Ascending aorta (tissue), 2 donors: ENCODE measurements at places on chromosomes 5 and 9.

GRCh38 chr9:81069923-81070322 is 619.4 kb downstream of the TLE1 start:
- DNase-seq, result no peak

DNA sequence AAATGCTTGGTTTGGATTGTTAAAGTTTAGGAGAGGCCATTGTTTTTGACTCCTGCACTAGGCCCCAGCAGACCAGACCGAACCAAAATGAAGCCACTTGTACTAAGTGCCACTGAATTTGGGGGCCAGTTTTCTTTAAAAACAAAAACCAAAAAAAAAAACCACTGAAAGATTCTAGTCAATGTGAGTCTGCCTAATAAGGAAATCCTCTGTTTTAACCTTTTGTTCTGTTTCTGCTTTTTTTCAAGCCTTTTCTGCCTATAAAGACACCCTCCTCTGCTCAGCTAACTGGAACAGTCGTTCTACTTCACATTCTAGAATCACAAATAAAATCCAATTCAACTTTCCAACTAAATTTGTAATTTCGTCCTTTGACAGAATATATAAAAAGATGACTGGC is 64.9 kb downstream of the SERINC5 start:
- DNase-seq, result no peak

- DNase-seq, result no peak
These were observed 562.8 kb downstream of the PDE4D start for GRCh38 chr5:59330680-59331079.

DNA sequence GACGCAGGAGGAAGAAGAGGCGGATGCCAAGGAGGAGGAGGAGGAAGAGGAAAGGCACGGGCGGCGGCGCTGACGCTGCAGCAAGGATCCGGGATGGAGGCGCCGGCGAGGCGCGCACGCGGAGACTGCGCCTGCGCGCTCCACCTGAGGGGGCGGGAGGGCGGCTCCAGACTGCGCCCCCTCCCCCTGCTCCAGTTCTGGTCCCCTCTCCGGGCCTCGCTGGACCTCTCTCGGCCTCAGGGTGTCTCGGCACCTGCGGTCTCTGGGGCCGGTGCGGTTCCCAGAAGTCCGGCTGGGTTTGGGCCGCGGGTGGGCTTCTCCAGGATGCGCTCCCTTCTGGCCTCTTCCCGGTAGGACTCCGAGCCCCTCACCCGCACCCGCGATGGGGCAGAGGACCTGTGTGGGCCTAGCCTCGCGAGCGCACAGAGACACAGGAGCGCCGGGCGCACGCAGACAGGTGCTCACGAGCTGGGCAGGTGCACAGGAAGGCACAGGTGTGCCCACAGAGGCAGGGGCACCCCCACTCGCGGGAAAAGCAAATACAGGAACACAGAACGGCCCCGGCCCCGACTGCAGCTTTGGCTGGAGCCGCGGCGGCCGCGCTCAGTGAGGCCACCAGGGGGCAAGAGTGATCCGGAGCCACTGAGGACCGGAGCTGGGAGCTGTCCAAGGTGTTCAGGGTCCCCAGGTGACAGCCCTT is at the start of gene NPDC1:
Gene NPDC1, minus strand, starts transcription at position 90 of the 700 bp plus-strand sequence. CDS start 188 bp downstream, outside the sequence.
- no peak for DNase-seq

- no peak for DNase-seq
These were observed 14.7 kb upstream of the TNC start for GRCh38 chr9:115132648-115133047.
